Stimulated activated CD8-positive, alpha-beta memory T cell treated with anti-CD3 and anti-CD28 coated beads, Interleukin-4, amount 100 ng/mL, for 1 hour (primary cell): ENCODE measurements at places on chromosomes 1 and 21.

DNA sequence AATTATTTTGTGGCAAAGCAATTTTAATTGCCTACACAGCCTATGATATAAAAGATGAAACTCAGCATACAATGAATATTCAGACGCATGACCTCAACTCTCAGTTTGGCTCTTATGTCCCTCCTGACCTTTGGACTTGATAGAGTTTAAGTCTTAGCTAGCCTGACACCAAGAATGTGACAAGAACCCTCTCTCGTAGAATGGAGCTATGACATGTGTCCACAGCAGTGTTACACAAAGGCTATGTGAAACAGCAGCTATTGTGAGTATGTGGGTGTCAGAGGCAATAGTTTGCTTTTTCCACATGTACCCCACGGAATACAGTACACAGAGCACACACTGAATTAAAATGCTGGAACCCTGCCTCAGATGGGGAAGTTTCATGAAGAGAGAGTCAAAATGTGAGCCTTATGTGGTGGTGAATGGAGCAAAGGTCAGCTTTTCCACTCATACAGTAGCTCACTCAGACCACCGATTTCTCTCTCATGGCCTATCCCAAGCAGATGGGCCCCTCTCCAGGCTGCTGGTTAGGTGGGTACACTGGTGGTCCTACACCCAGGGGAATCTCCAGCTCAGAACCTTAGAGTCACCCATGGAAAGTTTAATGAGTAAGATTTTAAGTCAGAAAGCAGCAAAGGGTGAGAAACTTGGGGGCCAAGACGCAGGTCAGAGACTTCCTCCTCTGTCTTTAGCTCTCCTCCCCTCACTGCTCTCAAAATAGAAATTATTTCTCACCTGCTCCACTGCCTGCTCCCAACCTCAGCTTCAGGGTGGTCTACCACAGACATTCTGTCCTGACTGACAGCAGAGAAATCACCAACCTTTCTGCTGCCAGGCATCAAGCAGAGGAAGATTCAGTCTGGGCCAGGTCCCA lies 10.1 kb upstream of the XCL2 start:
- DNase-seq, result no peak

DNA sequence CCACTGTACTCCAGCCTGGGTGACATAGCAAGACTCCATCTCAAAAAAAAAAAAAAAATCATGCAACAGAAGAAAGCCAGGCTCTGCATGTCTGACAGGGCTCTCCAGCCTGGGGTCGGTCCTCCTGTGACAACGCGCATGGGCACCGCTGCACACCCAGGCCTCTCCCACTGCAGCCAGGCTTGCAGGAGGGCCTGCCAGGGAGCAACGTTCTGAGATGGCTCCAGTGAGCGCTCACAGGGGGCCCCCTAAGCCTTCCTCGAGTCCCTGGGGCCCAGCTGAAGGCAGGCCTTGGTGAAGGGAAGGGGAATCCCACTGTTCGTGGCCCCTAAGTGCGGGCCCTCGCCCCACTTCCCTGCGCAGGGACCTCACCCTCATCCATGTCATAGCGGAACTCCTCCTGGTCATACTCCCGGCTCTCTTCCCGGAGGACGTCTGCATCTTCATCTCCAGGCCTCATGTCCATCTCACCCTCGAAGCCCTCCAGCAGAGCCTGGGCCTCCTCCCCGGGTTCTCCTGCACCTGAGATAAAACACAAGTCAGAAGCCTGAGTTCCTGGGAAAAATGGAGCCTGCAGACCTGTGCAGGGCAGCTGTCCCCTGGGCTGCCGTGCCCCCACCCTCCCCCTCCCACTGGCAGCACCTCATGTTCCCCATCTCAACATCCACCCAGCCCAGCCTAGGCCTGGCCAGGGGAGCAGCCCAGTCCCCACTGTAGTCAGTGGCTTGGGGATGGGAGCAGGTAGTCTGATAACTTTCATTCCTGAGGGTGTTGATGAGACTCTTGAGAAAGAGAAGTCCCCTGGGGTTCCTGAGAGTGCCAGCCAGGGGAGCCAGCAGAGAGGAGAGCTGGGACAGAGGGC lies 20.3 kb downstream of the RSPH1 start:
- no peak for DNase-seq

- DNase-seq, result no peak
These were observed 270.4 kb downstream of the GRIK1 start for GRCh38 chr21:29669416-29669815.

DNA sequence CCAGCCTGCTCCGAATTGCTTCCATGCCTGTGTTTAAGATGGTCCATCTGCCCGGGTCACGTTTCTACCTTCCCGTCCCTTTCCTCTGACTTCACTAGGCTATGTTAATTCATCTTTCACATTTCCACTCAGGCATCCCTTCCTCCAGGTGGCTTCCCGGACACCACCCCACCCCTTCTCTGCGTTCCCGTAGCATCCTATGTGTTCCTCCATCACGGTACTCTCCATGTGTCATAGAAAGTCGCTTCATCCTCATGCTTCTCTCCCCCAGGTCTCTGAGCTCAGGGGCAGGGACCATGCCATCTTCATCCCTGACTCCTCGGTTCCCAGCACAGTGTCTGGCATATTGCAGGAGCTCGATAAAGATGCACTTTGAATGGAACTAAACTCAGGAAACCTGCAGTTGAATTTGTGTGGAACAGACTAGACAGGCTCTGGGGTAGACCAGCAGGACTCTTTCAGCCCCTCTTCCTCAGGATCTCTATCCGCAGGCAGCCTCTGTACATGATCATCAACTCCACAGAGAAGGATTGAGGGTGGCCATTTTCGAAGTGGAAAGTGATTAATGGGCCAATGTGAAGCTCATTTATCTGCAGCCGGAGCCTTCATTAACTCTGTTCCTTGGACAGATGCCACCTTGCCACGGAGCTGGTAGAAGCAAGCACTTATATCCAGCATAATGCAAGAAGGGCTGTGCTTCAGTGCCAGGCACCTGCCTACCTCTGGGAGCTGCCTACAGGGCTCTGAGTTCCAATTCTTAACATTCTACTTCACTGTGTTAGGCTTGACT lies 9.1 kb downstream of the C1orf226 start:
- no peak for DNase-seq

DNA sequence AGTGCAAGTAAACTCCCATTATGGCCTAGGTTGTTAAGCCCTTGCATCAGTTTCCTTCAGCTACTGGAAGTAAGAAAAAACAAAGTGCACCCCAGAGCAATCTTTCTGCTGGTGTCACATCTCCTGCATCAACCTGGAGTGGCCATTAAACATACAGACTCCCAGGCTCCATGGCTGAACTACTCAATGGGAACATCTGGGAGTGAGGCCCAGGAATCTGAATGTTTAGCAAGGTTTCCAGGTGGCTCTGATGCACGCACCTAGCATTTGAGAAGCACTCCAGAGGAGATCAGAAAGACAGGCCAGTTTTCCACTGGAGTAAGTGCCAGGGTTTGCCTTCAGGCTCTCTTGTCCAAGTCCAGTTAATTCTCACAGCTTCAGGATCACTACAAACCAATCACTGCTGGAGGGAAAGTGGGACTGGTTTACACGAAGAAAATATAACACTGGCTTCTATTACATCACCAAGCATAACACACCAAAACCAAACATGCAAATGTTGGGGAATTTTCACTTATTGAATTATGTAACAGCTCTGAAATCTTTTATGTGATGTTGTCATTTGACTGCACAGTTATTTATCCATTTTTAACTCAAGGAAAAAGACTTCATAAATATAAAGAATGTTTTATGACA lies 22.3 kb upstream of the ABCA4 start:
- DNase-seq, result no peak

- no peak for DNase-seq
These were observed 4.8 kb upstream of the ZNF281 start for GRCh38 chr1:200414657-200415056.

GRCh38 chr1:39701049-39701439 lies 9.8 kb upstream of the HPCAL4 start:
- DNase-seq, result no peak

DNA sequence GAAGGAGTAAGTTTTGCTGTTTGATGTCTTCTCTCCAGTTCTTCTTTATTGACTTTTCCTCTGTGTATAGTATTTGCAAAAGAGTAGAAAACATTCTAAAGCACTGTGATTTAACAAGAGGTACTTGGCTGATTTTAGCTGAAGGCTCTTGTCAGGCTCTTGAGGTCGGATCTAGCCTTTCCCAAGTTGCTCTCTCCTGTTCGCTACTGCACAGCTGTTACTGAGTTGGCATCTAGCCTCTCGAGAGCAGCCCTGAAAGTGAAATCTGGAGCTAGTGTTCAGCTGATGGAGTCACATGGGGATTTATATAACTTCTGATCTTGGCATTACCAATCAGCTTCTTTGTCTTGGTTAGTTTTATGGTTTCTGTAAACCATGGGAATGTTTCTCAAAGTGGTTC lies 193.1 kb downstream of the RYR2 start:
- DNase-seq, result no peak

DNA sequence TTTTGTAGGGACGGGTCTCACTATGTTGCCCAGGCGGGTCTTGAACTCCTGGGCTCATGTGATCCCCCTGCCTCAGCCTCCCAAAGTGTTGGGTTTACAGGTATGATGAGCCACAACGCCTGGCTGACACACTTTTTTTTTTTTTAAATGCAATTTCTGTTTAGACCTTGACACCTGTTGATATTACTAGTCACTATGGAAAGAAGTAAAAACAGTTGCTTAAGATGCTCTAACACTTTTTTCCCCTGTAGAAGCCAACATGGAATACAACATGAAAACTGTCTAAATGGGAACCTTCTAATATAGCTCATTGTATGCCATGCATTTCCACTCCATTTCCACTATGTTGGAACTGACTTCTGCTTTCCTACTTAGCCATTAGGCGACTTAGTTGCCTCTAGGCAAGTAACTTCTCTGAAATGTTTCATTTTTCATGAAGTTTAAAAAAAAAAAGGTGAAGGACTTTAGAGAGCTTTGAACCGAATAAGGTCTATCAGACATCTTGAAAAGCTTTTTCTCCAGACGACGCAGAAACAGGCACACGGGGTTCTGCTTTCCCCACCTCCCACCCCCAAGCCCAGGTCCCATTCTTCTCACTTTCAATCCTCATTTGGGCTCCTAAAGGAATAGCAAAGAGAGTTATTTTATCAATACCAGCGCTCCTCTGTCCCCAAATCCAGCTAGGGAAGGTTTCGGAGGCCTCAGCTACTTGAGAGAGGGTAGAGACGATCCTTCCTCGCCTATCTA lies 648 bp upstream of the DR1 start:
- no peak for DNase-seq

- no peak for DNase-seq
These were observed at the start of gene SLC30A2 for GRCh38 chr1:26045722-26046245. SLC30A2 (minus strand) TSS chr1:26046118; CDS start chr1:26045896, 222 bp downstream.
